ENCODE measurements at places on chromosomes 2 and 18.

DNA sequence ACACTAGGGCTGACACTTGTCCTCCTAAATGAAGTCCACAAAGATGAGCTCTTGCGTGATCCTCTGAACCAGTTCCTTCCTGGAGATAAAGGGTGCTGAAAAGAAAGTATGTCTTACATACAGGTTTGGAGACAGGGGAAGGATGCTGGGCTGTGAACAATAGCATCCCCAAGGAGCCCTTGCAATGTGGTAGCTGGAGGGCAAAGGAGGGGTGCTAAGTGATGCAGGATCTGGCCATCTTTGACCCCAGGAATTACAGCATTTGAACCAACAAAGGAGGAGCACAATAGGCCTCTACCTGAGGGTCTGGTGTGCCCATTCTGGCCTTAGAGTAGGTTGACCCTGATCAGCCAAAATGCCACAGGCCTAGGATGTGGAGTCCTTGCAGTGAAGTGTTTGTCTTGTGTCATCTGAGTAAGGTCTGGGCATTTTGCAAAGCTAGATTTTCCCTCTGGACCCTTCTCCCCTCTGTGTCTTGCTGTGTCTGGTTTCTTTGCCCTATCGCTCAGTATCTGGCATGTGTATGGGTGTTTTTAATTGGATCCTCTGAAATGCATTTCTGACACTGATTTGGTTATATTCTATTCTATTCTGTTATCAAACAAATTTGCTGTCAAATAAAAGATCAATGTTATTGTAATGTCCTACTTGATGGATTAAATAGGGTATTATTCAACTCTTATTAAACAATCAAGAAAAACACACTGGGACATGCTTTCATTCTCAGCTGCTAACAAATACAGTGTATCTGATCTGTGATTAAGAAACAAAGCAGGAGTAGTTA, 364.8 kb upstream of the MEIS1 start:
- DNase-seq: no peak

DNA sequence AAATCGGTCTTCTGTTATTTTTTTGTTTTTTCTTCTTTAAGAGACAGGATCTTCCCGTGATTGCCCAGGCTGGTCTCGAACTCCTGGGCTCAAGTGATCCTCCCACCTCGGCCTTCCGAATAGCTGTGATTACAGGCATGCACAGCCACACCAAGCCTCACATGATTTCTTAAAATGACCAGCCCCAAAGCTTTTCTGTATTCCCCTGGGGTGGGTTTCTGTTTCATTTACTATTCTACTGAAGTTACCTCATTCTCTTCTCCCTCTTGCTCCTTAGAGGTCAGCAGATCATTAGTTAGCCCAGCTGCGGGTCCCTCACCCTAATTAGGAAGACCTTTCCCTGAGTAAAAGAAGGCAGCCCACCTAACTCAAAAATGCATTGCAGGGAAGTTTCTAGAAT, 27.6 kb downstream of the SLC1A4 start:
- no peak for DNase-seq

- DNase-seq: no peak
These were observed 117.1 kb upstream of the PDE1A start for GRCh38 chr2:182543741-182544525.

- no peak for DNase-seq
These were observed 35.1 kb downstream of the HADHB start for GRCh38 chr2:26279886-26280285.

GRCh38 chr18:77249569-77250500, at the start of gene GALR1:
GALR1 (plus strand) TSS chr18:77249848; CDS start chr18:77250549, 701 bp downstream.
- no peak for DNase-seq

GRCh38 chr18:25141399-25141798, 210.6 kb downstream of the ZNF521 start:
- no peak for DNase-seq

All from HFF-Myc (cell line).